GM12891 (cell line): ENCODE measurements at places on chromosomes 5 and 9.

- DNase-seq = no peak
Measured at GRCh38 chr9:123568691-123569688, 213.0 kb downstream of the CRB2 start.

DNA sequence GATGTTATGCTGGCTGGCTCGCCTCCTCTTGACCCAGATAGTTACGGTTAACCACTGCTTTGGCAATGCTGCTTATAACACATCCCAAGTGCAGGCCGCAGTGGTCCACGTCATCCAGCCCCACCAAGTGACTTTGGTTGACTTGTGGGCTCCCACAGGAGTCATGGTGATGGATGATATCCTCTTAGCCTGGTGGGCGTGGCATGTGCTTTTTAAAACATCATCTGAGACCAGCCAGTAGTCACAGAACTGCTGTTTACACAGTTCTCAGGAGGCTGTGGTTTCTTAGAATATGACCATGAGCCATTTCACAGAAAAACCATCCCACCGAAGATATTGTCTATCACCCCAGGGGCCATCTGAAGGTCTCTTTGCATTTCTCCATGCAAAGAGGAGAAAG, 216.9 kb downstream of the SH3GL2 start:
- no peak for DNase-seq

DNA sequence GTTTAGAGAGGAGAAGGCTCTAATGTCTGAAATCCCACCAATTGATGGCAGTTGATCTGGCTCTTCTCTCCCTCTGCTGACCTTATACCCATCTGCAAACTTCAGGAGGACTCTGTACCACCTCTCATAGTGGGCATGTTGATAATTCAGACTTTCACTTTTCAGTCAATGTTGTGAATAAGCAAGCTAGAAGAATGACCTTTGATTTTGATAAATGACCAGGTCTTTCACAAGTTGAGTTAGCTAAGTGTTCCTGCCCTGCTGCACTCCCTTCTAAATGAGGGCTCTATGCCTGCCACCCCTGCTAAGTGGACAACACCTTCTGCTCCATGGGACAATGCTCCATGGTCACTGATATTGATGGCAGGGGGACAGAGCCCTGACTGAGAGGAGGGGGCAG, 74.7 kb downstream of the SPRY4 start:
- no peak for DNase-seq

- DNase-seq = no peak
Measured at GRCh38 chr5:32055891-32056866, 117.9 kb downstream of the GOLPH3 start.
